ENCODE measurements at places on chromosomes 12 and 14. TPM values are rescaled to one million over a fixed set of nuclear protein-coding genes. Genes with fewer than 3 reads are reported as not detected.

- peak; percentile 88 for DNase-seq
Observed at GRCh38 chr12:132143336-132144071, 615 bp downstream of the DDX51 start.

The EFS gene
- total RNA-seq = 6.3 TPM

The TSPAN11 gene
- total RNA-seq = 1.2 TPM

The SLC6A12 gene
- total RNA-seq = 2.8 TPM

GRCh38 chr12:96402061-96402460, 1.8 kb upstream of the CDK17 start:
- DNase-seq = no peak

The LTB4R gene
- total RNA-seq = 50.4 TPM

The PRKAG1 gene
- 44.2 TPM for total RNA-seq

Data from spleen (tissue), 13 donors.